ENCODE measurements at places on chromosomes 2 and 18. TPM values are rescaled to one million over a fixed set of nuclear protein-coding genes. Genes with fewer than 3 reads are reported as not detected.

- no peaks in the 10 kb centered on the region for H3K36me3 ChIP-seq
- no peaks in the 10 kb centered on the region for H3K27me3 ChIP-seq
- H3K27ac ChIP-seq, result no peak overlapping the region
- H3K4me1 ChIP-seq, result no peaks in the 10 kb centered on the region
- no peak for DNase-seq
These were observed 220.4 kb upstream of the TFPI start for GRCh38 chr2:187774551-187775071.

DNA sequence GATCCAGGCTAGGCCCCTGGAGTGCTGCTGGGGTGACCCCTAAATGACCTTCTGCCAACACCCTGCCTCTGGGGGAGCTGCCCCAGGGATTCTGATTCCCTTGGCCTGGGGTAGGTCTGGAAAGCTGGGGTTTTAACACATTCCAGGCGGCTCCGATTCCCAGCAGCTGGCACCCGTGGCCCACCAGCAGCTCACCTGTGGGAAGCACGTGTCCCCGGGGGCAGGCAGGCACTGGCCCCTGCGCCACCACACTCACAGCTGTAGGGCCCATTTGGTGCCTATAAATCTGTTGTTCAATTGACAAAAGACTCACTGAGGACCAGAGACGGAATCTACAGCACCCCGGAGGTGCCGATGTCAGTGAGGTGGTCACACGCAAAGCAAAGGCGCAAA, 4.1 kb upstream of the KLHL30 start:
- H3K4me3 ChIP-seq, result no peak overlapping the region
- H3K4me1 ChIP-seq, result no peaks in the 10 kb centered on the region
- no peak overlapping the region for H3K27ac ChIP-seq
- H3K36me3 ChIP-seq, result no peaks in the 10 kb centered on the region
- no peak for DNase-seq
- H3K27me3 ChIP-seq, result no peaks in the 10 kb centered on the region

DNA sequence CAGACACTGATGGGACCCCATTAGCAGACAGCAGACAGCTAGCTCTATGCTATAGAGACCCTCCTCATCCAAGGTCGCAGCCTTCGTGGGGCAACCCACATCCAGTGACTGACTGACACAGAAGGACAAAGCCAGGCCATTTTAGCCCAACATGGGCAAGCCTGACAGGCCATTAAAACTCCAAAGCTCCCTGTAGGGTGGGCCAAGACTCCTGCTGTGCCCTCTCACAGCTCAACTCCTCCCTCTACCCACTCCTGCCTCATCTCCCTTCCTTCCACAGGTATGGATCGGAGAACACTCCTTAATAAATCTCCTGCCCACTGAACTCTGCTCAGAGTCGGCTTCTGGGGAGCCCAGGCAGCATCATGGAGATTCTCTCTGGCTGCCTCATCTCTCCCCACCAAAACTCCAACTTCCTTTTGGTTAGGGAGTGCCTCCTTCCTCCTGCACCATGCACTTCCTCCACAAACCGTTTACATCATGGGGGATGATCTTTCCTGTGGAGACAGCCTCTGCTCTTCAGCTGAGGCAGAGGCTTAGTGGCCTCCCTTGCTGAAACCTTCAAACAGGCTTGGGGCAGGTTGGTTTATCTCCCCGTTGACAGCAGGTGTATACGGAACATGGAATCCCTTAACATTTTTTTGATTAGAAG, 86.5 kb downstream of the ACTR3 start:
- peak; percentile 56 for DNase-seq
- H3K27me3 ChIP-seq, result no peaks in the 10 kb centered on the region
- H3K36me3 ChIP-seq, result peaks cover 23% of the 10 kb centered on the region
- peaks cover 15% of the 10 kb centered on the region for H3K4me1 ChIP-seq
- no peak overlapping the region for H3K4me3 ChIP-seq

- no peak overlapping the region for H3K4me3 ChIP-seq
- DNase-seq, result no peak
- peaks cover 51% of the 10 kb centered on the region for H3K27me3 ChIP-seq
- H3K36me3 ChIP-seq, result peaks cover 2% of the 10 kb centered on the region
- H3K27ac ChIP-seq, result no peak overlapping the region
These were observed 86.6 kb downstream of the ACOXL start for GRCh38 chr2:110818767-110819481.

DNA sequence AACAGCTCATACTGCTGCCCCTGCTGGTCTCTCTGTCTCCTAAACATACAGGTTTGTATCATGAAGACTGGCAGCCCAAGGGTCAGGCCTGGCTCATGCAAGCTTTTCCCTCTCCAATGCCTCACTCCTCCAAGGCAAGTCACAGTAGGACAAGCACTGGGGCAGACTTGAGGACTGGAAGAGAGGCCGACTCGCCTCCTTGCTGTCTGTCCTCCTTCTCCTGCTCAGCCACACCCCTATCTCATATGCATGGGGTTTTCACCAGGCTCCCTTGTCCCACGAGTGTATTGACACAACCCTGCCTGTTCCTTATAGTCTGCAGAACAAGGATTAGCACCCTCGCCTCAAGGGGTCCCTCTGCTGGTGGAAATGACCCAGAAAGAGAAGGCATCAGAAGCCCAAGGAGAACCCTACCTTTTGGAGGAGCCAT, 223.7 kb downstream of the SOX11 start:
- no peaks in the 10 kb centered on the region for H3K27me3 ChIP-seq
- no peak overlapping the region for H3K4me3 ChIP-seq
- H3K4me1 ChIP-seq, result no peaks in the 10 kb centered on the region

GRCh38 chr2:43041661-43042360, 184.6 kb downstream of the ZFP36L2 start:
- H3K27ac ChIP-seq, result no peak overlapping the region
- H3K27me3 ChIP-seq, result no peaks in the 10 kb centered on the region
- H3K4me3 ChIP-seq, result no peak overlapping the region
- DNase-seq, result no peak

DNA sequence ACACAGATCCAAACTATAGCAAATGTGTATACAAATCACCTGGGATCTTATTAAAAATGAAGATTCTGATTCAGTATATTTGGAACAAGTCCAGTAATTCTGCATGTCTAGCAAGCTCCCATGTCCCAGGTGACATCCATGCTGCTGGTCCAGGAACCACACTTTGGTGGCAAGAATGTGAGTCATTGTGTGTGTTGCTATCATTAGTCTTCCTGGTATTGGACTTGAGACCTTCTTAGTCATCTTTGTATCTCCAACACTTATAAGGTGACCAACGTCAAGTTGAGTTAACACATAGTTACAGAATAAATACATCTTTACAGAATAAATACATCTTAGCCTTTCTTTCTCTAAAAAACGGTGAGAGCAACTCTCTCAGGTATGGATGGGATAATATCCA, 107.9 kb upstream of the NDUFV2 start:
- no peak overlapping the region for H3K4me3 ChIP-seq
- no peaks in the 10 kb centered on the region for H3K36me3 ChIP-seq
- peaks cover 25% of the 10 kb centered on the region for H3K27me3 ChIP-seq
- no peak for DNase-seq

- no peak overlapping the region for H3K27ac ChIP-seq
- no peaks in the 10 kb centered on the region for H3K36me3 ChIP-seq
- no peaks in the 10 kb centered on the region for H3K27me3 ChIP-seq
These were observed 634.7 kb upstream of the ZNF804A start for GRCh38 chr2:183963609-183964008.

GRCh38 chr2:3059141-3059925, 318.3 kb downstream of the EIPR1 start:
- H3K4me1 ChIP-seq, result no peaks in the 10 kb centered on the region
- H3K27me3 ChIP-seq, result no peaks in the 10 kb centered on the region
- no peak for DNase-seq

GRCh38 chr18:13813271-13813849, 10.6 kb upstream of the MC5R start:
- H3K4me3 ChIP-seq, result no peak overlapping the region
- H3K27ac ChIP-seq, result no peak overlapping the region
- H3K27me3 ChIP-seq, result peaks cover 20% of the 10 kb centered on the region
- DNase-seq, result peak; percentile 87
- H3K4me1 ChIP-seq, result no peaks in the 10 kb centered on the region
- H3K36me3 ChIP-seq, result no peaks in the 10 kb centered on the region

GRCh38 chr18:615092-615521, 18.3 kb downstream of the CLUL1 start:
- no peak for DNase-seq
- peaks cover 17% of the 10 kb centered on the region for H3K27me3 ChIP-seq
- no peak overlapping the region for H3K27ac ChIP-seq
- H3K4me1 ChIP-seq, result no peaks in the 10 kb centered on the region
- H3K4me3 ChIP-seq, result no peak overlapping the region

- H3K27me3 ChIP-seq, result peaks cover 39% of the 10 kb centered on the region
- H3K36me3 ChIP-seq, result no peaks in the 10 kb centered on the region
- DNase-seq, result no peak
- H3K27ac ChIP-seq, result no peak overlapping the region
These were observed 30.0 kb downstream of the MYO7B start for GRCh38 chr2:127565261-127566138.

DNA sequence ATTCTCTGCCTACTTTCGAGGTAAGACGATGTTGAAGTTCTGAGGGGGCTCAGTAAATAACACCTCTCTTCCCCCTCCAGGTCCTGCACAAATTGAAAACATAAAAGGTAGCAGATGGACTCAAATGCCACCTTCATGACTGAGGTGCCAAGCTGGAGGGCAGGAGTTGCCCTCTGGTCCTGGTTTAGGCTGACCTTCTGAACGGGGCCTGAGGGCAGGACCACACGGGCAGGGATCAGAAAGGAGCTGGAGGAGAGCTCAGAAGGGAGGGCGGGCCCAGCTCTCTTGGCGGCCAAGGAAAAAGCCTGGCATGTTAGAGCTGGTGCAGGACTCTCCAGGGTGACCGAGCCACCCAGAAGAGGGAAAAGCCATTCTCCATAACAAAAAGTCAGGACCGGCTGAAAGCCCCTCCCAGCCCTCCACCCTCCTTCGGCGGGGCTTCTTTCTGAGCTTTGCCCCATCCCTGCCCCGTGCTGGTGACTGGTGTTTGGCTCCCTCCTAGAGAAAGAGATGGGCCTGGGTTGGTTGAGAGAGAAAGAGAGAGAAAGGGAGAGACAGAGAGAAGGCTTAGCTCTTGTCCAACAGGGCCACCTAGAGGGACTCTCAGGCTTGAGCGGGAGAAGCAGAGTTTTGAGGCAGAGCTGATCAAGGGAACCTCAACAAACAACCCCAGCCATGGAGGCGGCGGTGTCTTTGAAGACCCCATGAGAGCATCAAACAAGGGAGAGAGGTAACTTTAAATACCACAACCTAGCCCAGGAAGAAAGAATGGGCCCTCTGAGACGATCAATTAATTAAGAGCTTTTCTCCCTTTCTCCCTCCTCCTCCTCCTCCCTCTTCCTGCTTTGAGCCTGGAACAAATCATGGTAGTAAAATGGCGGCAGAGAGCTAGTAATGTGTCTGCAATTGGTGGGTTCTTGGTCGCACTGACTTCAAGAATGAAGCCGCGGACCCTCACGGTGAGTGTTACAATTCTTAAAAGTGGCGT, 50.8 kb downstream of the WIPF1 start:
- H3K27me3 ChIP-seq, result no peaks in the 10 kb centered on the region
- H3K36me3 ChIP-seq, result peaks cover 1% of the 10 kb centered on the region
- H3K27ac ChIP-seq, result peak overlapping the region; percentile 6
- DNase-seq, result peak; percentile 82

DNA sequence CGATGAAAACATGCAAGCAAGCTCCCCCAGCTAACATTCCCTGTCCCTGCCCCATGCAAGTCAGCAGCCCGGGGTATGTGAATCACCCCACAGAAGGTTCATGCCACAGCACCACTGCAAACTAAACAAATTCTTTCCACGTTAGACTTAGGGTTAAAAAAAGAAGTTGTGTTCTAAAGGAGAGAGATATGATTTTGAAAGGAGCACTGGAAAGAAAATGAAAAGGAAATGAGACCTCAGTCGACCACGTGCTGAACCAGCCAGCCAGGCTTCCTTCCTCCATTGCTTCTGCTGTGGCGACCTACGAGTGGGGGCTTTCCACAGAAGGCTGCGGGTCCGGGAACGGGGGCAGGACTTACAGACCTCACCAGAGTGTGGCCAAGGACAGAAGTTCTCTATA, 52.0 kb downstream of the ARL4C start:
- peak overlapping the region; percentile 68 for H3K4me3 ChIP-seq
- peaks cover 75% of the 10 kb centered on the region for H3K4me1 ChIP-seq
- H3K27ac ChIP-seq, result peak overlapping the region; percentile 88
- peak; percentile 91 for DNase-seq

- no peaks in the 10 kb centered on the region for H3K36me3 ChIP-seq
- peaks cover 36% of the 10 kb centered on the region for H3K4me1 ChIP-seq
- peak overlapping the region; percentile 98 for H3K27ac ChIP-seq
- peaks cover 17% of the 10 kb centered on the region for H3K27me3 ChIP-seq
These were observed 134.7 kb upstream of the MGAT5 start for GRCh38 chr2:134119117-134119712.

- DNase-seq, result no peak
- no peak overlapping the region for H3K27ac ChIP-seq
- H3K4me1 ChIP-seq, result peaks cover 15% of the 10 kb centered on the region
- H3K4me3 ChIP-seq, result peak overlapping the region; percentile 68
These were observed 2.0 kb downstream of the GAREM2 start for GRCh38 chr2:26174691-26175465.

GRCh38 chr2:197866455-197866854, 62.1 kb downstream of the PLCL1 start:
- H3K36me3 ChIP-seq, result no peaks in the 10 kb centered on the region
- no peaks in the 10 kb centered on the region for H3K27me3 ChIP-seq
- H3K4me1 ChIP-seq, result peaks cover 30% of the 10 kb centered on the region
- no peak overlapping the region for H3K4me3 ChIP-seq
- no peak overlapping the region for H3K27ac ChIP-seq

DNA sequence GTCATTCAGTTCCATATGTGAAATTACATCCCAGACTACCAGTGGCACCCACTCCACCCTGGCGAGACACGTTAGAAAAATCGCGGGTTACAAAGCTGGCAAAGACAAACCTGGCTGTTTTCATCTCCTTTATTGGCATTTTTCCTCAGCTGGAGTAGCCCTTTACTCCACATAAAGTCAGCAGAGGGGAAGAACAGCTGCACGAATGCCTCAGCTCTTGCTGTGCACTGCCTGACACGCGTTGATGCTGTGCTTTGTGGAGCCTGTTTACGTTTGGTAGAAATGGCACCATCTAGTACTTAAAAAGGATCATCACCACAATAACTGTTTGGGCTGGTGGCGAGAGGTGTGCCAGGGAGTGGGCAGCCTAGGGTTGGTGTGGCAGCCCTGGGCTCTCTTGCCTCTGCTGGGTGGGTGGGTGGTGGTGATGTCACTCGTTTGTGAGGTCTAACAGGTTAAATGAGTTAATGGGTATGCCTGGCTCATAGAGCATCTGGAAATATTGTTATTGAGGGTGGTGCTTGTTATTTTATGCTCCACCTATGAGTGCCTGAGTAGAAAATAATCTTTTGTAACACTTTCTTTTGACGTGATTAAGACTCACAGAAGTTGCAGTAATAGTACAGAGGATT, 16.4 kb downstream of the FARP2 start:
- H3K4me1 ChIP-seq, result peaks cover 4% of the 10 kb centered on the region
- no peak overlapping the region for H3K4me3 ChIP-seq
- no peaks in the 10 kb centered on the region for H3K27me3 ChIP-seq
- no peak for DNase-seq

Gene EN1
- not detected for total RNA-seq

Gene SIX3
- not detected for total RNA-seq

Gene DUSP2
- 436 TPM for total RNA-seq

Gene KHK
- 13.4 TPM for total RNA-seq

Gene C2orf81
- 1.7 TPM for total RNA-seq

Gene DNAJC5G
- not detected for total RNA-seq

Gene EMILIN1
- total RNA-seq, result 1.1 TPM

All from activated CD4-positive, alpha-beta T cell treated with anti-CD3 and anti-CD28 coated beads, Interleukin-2, amount 10 ng/mL, durations not matched to agents 24 days and 14 days (primary cell).